ENCODE measurements at places on chromosomes 11 and 22.

DNA sequence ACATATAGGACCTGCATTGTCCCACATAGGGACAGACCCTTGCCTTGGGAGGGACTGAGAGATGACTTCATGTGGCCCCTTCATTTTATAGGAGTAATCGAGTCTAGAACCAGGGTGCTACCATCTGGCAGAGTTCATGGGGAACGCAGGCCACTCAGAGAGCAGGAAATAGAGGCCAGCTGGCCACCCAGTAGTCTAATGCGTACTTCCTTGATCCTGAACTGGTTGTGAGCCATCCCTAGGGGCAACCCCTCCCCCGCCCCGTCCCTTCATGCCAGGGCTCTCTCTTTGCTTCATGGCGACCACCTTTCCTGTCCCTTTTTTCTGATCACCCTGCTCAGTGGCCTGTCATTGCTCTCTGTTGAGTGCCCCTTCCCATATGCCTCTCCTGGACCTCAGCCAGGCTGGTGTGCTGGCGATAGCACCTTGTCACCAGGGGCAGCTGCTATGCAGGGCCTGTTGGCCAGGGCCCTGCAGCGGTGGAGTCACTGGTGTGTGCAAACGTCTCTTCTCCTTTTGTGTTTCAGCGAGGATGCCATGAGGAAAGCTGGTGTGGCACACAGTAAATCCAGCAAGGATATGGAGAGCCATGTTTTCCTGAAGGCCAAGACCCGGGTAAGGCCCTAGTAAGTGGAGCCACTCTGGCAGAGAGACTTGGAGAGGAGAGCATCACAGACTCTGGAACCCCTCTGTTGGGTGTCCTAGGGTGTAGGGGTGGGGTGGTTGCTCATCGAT, 29.3 kb downstream of the MED15 start:
- DNase-seq: no peak

GRCh38 chr11:22832315-22833015, 2.9 kb upstream of the SVIP start:
- no peak for DNase-seq

DNA sequence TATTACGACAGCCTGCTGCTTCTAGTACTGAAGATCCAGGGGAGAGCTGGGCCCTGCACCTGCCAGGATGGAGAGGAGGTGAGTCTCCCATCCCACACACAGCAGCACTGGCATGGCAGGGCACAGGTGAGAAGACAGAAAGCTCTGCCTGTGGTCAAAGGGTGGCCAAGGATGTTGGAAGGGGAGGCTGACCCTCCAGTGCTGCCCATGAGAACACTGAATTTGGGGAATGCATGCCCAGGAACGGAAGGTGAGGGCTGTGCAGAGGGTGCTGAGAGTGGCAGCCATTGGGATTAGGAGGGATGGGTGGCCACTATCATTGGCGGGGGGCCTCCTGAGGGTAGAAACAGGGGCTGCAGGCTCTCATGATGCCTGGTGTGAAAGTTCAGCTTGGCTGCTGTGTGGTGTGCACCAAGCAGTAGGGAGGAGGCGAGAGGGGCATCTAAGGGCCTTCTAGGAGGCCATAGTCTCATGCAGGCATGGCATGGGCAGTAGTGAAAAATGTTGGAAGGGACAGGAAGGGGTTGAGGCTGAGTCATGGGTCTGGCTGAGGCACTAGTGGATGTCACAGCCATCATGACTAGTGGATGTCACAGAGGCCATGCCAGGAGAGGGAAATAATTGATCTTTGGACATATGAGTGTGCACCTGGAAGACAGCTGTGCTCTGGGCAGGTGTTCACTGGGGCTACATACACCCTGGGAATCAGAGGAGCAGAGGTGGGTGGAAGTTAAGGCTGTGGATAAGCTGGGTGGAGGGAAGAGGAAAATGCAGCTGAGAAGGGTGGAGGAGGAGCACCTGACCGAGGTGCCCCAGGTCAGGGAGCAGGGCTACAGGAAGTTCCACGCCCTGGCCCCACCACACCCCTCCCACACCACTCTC, 2.5 kb upstream of the LRRC74B start:
- no peak for DNase-seq

- no peak for DNase-seq
Observed at GRCh38 chr11:92453055-92453454, 228.4 kb downstream of the FAT3 start.

GRCh38 chr11:18878211-18878610, 61.0 kb downstream of the MRGPRX1 start:
- DNase-seq: no peak

DNA sequence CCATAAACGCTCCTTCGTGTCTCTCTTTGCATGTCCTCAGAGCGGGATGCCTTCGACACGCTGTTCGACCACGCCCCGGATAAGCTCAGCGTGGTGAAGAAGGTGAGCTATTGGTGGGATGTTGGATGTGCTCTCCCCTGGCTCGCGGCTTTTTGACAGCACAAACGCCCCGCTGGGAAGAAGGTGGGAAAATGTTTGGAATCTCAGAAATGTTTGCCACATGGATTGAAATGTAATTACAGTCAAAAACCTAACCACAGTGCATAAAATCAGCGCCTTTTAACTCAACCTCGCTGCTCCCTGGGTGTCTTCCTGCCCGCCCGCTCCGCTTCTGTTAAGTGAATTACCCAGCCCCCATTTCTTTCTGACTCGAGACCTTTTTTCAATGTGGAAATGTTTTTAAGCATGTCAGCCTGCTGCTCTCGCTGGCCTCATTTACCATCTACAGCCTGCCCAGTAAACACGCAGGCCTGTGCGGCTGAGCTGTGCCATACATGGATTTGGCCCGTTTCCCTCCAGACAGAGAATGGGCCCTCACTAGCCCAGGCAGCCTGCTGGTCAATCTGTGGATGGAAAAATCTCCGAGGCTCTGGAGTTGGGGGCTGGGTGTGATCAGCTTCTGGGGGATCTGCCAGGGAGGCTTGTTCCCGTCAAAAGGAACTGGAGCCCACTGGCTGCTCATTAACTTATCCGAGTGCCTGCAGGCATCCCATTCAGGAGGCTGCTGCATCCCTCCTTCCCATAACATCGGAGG, 32.7 kb upstream of the PARVG start:
- no peak for DNase-seq

- no peak for DNase-seq
Observed at GRCh38 chr11:74204701-74205100, 33.6 kb downstream of the PPME1 start.

DNA sequence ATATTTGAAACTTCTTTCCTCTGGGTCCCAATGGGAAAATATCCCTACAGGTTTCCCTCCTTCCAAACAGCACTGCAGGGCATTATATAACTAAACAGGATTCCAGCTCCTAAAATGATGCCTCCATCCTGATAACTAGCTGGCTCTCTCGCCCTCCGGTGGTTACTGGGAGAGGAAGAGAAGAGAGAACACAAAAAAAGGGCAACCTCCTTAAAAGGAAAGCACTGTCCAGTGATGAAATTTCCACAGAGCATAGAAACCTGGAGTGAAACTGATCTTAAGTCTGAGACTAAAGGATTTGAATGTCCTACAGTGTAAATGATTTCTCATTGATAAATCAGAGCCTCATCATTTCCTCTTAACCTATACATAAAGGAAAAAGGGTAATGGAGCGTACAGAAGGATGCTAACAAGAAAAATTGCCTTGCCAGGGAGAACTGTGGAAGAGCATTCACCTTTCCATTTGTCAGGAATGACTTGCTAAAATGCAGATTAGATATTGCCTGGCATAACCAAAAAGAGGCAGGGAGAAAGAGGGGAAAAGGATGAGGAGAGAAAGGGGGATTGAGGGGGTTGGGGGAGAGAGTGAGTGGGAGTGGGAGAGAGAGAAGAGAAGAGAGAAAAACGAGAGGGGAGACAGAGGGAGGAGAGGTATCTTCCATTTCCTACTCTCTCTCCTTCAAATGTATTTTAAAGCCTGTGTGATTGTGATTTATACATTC, 121.3 kb downstream of the APOL5 start:
- DNase-seq: no peak

GRCh38 chr11:75734491-75735180, 17.0 kb downstream of the MOGAT2 start:
- DNase-seq: no peak

- DNase-seq: no peak
Observed at GRCh38 chr22:39392341-39392948, 7.1 kb upstream of the TAB1 start.

- no peak for DNase-seq
Observed at GRCh38 chr11:66676931-66677598, 622 bp downstream of the RBM4B start.

DNA sequence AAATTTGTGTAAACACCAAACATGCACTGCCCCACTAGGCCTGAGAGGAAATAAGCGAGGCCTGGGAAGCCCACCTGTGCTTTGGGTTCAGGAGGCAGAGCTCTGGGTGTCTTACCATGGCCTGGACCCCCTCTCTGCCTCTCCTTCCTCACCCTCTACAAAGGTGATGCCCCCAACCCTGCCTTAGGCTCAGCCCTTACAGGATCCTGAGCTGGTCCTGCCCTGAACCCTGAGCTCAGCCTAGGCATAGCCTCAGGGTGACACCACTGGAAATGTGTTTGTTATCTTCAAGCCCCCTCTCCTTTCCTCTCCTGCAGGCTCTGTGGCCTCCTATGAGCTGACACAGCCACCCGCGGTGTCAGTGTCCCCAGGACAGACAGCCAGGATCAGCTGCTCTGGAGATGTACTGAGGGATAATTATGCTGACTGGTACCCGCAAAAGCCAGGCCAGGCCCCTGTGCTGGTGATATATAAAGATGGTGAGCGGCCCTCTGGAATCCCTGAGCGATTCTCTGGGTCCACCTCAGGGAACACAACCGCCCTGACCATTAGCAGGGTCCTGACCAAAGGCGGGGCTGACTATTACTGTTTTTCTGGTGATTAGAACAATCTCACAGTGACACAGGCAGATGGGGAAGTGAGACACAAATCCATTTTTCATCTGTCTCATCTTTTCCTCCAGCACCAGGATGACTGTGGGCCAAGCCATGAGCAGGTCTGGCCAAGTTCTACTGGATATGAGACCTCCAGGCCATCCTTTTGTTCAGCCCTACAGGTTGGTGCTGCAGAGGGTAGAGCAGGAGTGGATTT, 117.8 kb downstream of the GGTLC2 start:
- no peak for DNase-seq

DNA sequence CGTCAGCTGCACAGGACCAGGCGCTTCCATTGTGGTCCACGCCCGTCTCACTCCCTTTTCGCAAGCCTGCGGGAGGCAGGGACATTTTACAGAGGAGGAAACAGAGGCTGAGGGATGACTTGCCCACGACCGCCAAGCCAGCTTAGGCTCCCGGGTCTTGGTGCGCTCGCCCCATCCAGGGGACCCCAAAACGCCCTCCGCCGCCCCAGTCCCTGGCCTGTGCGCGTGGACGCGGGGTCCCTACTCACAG, 300 bp downstream of the WNT11 start:
- DNase-seq: no peak

DNA sequence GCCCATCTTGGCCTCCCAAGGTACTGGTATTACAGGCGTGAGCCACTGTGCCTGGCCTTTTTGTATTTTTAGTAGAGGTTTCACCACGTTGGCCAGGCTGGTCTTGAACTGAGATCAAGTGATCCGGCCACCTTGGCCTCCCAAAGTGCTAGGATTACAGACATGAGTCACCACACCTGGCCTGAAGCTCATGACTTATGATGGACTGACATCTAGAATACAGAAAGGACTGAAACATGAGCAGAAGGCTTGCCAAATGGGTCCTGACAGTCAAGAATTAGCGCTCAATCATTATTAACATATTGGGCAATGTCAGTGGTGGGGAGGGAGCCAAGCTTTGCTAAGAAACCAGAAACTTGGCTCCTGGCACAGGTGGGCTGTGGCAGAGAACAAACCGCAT, 5.0 kb downstream of the FADS1 start:
- no peak for DNase-seq

- no peak for DNase-seq
Observed at GRCh38 chr11:5242933-5243815, 6.5 kb downstream of the HBG1 start.

DNA sequence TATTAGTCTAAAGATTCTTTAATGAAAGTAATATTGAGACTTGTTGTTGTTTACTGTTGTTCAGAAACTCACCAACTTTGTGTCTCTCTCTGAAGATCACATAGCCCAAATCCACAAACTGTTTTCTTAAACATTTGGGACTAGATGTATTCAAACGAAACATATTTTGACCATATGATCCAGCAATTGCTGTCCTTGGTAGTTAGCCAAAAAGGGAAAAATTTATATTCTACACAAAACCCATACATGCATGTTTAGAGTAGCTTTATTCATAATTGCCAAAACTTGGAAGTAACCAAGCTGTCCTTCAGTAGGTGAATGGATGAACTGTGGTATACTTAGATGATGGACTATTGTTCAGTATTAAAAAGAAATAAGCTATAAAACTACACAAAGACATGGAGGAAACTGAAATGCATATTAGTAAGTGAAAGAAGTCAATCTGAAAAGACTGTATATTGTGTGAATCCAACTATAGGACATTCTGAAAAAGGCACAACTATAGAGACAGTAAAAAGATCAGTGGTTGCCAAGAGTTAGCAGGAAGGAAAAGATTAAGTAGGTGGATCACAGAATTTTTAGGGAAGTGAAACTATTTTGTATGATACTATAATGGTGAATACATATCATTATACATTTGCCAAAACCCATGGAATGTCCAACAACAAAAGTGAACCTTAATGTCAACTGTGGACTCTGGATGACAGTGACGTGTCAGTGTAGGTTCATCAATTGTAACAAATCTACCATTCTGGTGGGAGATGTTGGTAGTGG, 442.9 kb downstream of the INSC start:
- no peak for DNase-seq

GRCh38 chr11:1041149-1041467, 4.6 kb upstream of the MUC6 start:
- DNase-seq: no peak

GRCh38 chr11:68658661-68659060, 25.7 kb upstream of the GAL start:
- no peak for DNase-seq

DNA sequence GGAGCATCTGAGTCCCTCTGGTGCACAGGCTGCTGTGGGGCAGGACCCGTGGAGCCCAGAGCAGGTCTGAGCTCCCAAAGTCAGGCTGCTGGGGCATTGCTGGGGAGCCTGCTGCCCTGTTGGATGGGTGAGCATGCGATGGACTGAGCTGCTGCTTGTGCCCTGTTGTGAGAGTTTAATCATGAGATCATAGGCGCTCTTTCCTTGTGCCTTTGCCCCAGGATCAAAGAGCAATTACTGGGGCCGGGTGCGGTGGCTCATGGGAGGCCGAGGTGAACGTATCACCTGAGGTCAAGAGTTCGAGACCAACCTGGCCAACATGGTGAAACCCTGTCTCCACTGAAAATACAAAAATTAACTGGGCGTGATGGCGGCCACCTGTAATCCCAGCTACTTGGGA, 37.5 kb downstream of the MUC6 start:
- DNase-seq: no peak

- DNase-seq: no peak
Observed at GRCh38 chr11:97544431-97544830, 1154.6 kb downstream of the JRKL start.

GRCh38 chr11:118503216-118503615, 24.1 kb upstream of the TTC36 start:
- DNase-seq: no peak

- DNase-seq: no peak
Observed at GRCh38 chr11:62958547-62959421, 26.0 kb downstream of the SLC22A6 start.

- no peak for DNase-seq
Observed at GRCh38 chr11:81255895-81256294, 1477.8 kb downstream of the FAM181B start.
